ENCODE measurements at places on chromosomes 11 and 22. TPM values are rescaled to one million over a fixed set of nuclear protein-coding genes. Genes with fewer than 3 reads are reported as not detected.

RFPL3 gene
- not detected for total RNA-seq

OR2AG1 gene
- not detected for total RNA-seq

POU2AF2 gene
- total RNA-seq = not detected

DERL3 gene
- 1.6 TPM for total RNA-seq

VSTM5 gene
- not detected for total RNA-seq

PRR5L gene
- 75.8 TPM for total RNA-seq

OR4C13 gene
- total RNA-seq = not detected

WNT7B gene
- total RNA-seq = 0.66 TPM

DRICH1 gene
- not detected for total RNA-seq

APOBEC3B gene
- total RNA-seq = 13.6 TPM

TAGLN gene
- 20.8 TPM for total RNA-seq

LDHAL6A gene
- not detected for total RNA-seq

XBP1 gene
- total RNA-seq = 124 TPM

OR51L1 gene
- total RNA-seq = not detected

EXPH5 gene
- total RNA-seq = 2.1 TPM

GLYATL1 gene
- 1.5 TPM for total RNA-seq

H19 gene
- 0.23 TPM for total RNA-seq

PRR33 gene
- total RNA-seq = not detected

TSG101 gene
- total RNA-seq = 125 TPM

MFRP gene
- not detected for total RNA-seq

ARFIP2 gene
- total RNA-seq = 83.1 TPM

GTF2H1 gene
- total RNA-seq = 80.5 TPM

SLC5A4 gene
- total RNA-seq = not detected

TRIM29 gene
- 2.8 TPM for total RNA-seq

PARVA gene
- total RNA-seq = 36.0 TPM

PLAAT4 gene
- 49.3 TPM for total RNA-seq

TSPO gene
- 187 TPM for total RNA-seq

C22orf42 gene
- not detected for total RNA-seq

SYT12 gene
- total RNA-seq = 0.08 TPM

C1QTNF4 gene
- not detected for total RNA-seq

OR52M1 gene
- total RNA-seq = not detected

XKR3 gene
- total RNA-seq = not detected
